HFFc6 (cell line): ENCODE measurements at places on chromosomes 5 and 9.

- DNase-seq, result no peak
Observed at GRCh38 chr5:106474066-106474465, 1196.7 kb downstream of the EFNA5 start.

DNA sequence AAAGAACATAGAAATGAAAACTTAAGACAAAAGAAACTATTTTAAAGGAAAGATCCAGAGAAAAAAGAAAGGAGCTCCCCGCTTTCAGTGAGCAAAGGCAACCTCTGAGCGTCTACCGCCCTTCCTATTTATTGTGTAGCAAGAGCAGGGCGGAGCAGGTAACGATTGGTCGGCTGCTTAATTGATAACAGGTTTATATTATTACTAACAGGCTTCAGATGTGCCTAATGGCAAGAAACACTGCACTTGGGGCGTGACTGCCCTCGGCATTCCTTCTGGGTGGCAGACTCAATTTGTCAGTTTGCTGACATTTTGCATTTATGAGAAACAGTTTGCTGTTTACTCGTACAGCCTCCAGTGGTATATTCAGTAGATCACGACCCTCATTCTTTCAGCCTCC is 482.7 kb upstream of the C9orf72 start:
- no peak for DNase-seq

DNA sequence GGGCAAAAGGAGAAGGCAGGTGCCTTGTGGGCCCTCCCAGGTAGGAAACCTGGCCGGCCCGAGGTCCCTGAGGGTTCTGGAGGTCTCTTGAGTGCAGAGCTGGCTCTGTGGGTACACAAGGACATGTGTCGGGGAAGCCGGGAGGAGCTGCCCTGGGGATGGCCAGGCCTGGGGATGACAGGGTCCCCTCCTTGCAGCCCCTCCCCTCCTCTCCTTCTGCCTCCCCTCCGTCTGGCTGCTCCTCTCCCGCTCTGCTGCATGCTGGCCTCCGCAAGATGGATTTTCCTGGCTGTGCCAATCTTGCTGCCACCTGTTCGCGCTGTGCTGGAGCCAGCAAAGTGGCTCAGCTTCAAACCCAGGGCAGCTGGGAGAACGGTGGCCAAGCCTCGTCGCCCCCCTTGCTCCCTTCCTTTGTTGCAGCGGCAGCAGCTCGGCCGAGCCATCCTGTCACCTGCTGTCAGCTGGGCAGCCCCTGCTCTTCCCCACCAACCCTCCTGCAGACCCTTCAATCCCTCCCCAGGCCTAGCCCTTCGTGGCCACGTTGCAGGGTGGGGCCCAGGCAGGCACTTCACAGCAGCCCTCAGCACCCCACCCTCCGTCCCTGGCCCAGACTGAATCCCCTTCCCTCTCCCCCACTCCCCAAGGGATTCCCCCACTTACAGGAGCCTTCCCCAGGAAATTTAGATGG is 17.6 kb upstream of the UNC5A start:
- no peak for DNase-seq

DNA sequence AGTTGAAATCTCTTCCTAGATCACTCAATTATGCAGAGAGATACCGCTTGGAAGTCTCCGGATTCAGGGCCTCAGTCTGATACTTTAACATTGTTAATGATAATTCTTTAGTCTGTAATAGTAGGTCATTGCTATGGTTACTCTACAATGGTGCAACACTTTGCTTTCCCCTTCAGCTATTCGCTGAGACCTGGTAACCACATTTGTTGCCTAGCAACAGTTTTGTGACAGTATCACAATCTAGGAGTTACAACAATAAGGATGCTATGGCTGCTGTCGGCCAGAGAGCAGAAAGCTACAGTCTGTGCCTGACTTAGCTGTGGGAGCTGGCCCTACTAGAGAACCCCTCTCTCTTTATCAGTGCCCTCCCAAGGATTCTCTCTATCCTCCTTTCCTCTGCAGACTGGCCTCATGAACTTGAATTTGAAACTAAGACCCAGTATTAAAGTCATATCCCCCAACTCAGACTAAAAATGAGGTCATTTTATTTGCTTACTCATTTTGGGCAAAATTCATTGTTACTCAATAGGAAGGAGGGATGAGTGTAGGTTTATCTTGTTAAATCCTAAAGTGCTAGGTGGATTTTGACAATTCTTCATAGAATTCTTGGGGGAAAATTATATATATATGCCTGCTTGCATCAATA is 39.3 kb downstream of the NR2F1 start:
- DNase-seq, result peak; percentile 82

GRCh38 chr5:57862471-57862911 is 379.9 kb upstream of the ACTBL2 start:
- DNase-seq, result peak; percentile 91

DNA sequence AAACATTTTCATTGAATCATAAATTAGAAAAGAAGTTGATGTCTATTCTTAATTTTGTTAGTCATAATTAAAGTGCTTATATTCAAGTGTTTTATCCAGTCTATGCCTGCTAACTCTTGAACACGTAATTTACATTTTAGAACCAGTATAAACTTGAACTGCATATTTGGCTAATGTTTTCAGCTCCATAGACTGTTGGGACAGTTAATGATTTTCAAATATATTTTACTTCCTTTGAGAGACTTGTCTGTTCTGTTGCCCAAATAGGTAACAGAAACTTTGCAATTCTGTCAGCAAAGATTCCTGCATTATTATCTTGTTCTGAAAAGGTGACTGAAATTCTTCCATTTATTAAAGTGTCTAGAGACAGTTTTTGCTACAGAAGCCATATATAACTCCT is 7.8 kb downstream of the ITGA2 start:
- no peak for DNase-seq

DNA sequence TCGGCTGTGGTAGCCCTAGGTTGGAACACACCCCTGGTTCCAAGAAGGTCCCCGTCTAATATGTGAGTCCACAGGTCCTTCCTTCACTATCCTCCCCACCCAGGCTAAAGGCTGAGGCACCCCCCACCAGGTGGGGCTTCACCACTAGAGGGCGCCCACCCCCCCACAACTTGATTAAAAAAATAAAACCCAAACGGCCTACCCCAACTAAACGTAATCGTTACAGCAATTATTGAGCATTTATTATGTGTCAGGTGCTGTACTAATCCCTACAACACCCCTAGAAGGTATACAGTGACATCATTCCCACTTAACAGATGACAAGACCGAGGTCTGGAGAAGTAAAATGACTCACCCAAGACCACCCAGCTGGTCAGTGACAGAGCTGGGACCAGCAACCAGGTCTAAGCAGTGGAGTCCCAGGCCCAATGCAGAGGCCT is 65.0 kb downstream of the FGF18 start:
- DNase-seq, result no peak

GRCh38 chr5:180376511-180376910 is 23.4 kb upstream of the GFPT2 start:
- no peak for DNase-seq

DNA sequence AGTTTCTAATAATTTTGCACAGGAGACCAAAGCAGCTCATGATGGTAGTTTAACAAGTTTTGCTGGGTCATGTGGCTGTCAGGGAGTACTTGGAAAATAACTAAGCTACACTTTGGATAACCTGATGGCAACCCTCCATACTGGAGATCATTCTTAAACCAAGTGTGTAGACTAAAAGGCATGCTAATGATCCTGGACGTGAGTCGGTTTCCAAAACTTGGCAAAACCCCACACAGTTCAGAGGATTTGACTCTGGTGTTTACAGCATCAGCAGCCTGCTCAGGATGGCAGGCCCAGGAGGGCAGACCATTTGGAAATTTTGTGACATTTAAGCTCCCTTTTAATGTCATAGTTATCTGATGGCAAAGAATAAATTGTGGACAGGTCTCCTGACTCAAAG is 196.5 kb upstream of the EFNA5 start:
- DNase-seq, result no peak
